ENCODE measurements at places on chromosomes 5 and 9.
A peak's percentile ranks its signal among the peaks of the same experiment; 100 is the strongest.

DNA sequence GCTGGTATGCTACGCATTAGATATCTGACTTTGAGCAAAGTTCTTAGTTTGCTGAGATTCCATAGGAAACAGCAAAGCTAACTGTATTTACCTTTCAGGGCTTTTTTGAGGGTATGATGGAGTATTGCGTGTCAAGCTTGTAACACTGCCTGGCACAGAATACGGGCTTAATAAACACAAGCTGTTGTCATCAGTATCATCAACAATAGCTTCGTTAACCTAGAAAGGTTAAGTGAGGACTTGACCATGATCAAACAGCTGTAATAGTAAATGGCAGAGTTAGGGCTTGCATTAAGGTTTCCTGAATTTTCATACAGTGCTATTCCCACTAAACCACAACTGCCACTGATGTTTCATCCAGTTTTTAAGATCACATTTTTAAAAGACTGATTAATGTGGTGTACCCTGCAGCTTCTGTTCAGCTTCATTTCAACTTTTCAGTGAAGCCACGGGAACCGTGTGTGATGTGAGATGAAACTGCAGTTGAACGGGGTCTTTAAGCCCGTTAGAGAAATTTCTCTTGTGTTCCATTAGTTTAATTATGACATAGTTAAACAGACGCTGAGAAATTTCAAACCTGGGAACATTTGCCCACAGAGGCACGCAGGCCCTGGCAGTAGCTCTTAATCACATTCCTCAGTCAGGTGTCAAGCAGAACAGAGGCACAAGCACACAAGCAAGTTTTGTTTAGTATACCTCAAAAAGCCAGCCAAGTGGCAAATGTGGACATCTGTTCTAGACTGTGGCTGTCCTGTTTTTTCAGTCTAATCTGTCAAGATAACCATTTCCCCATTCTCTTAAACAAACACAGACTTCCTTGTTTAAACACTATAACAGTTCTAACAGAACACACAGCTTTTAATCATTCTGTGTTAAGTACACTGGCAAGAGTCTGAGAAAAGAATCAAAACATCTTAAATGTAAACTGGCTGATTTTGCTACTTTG, 147.1 kb downstream of the ZNF608 start:
- DNase-seq = no peak

- DNase-seq = no peak
These were observed 220.2 kb downstream of the DMAC1 start for GRCh38 chr9:7579351-7579750.

DNA sequence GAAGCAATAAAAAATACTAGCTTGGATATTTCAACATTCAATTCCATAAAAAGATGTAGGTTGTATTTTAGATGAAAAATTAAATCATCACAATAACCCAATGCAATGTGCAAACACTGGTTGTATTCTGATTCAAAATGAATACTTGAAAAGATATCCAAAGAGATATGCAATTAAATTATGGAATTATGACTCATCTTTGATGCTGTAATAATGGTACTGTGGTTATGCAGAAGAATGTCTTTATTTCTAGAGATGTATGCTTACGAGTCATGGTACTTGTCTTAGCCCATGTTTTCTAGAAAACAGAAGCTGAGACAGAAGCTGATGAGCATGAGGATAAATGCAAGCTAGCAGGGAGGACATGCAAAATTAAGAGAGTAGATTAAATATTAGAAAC, 1941.4 kb upstream of the NUDT12 start:
- no peak for DNase-seq

DNA sequence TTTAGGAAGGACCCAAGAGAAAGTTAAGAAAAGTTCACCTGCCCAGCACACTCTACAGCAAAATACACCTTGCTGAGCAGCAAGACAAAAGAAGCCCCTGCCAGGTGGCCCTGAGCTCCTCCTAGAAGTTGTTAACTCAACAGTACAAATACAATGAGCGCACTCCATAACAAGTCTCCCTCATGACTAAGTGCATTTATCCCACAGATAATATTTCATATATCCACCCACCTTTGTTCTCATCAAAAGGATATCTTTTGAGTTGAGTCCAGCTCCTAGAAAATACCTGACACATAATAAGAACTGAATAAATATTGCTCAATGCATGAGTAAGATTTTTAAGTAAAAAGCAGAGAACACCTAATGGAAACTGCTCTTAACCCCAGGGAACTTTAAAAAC, 73.3 kb downstream of the ABCA1 start:
- DNase-seq = no peak

DNA sequence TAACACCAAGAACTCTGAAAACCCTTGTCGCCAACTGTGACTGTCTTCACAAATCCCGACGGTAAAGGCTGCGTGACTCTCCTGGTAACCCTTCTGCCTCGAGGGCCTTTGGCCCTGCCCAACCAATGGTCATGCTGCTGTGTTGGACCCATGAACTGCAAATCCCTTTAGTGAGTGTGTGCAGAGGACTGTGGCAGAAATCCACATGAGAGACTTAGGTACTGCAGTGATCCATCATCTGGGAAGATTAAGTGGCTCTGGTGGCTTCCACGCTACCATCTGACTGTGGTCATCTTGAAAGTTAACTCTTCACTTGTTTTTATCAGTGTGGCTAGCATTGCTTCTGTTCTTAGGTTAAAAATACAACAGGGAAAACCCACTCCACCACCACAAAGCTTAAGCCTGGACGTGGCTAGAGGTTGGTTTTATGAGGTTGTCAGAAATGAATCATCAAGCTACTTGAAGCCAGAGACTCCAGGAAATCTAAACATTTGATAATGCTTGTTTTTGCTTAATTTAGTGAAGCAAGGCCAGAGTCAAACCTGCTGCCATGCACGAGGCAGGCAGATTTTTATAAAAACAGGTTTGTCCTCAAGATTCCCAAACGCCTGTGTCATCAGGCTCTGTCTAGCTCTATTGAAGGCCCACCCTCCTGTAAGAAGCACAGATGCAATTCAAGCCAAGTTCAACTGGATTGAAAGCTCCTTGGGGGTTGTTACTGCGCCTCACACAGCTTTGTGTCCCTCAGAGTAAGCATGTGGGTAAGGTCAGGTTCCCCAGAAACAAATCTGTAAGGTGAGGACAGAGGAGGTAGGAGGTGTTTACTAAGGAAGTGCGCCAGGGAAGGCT, 52.7 kb upstream of the ERCC6L2 start:
- DNase-seq = peak; percentile 64
